Stimulated activated CD8-positive, alpha-beta memory T cell treated with anti-CD3 and anti-CD28 coated beads, Interleukin-2, amount 100 ng/mL, for 1 hour (primary cell): ENCODE measurements at places on chromosomes 3 and 15.

- peak; percentile 42 for DNase-seq
Observed at GRCh38 chr15:40763801-40764628, at the start of gene GCHFR. TSS of gene GCHFR (plus strand) at chr15:40764068. CDS start at chr15:40764181, 113 bp downstream.

DNA sequence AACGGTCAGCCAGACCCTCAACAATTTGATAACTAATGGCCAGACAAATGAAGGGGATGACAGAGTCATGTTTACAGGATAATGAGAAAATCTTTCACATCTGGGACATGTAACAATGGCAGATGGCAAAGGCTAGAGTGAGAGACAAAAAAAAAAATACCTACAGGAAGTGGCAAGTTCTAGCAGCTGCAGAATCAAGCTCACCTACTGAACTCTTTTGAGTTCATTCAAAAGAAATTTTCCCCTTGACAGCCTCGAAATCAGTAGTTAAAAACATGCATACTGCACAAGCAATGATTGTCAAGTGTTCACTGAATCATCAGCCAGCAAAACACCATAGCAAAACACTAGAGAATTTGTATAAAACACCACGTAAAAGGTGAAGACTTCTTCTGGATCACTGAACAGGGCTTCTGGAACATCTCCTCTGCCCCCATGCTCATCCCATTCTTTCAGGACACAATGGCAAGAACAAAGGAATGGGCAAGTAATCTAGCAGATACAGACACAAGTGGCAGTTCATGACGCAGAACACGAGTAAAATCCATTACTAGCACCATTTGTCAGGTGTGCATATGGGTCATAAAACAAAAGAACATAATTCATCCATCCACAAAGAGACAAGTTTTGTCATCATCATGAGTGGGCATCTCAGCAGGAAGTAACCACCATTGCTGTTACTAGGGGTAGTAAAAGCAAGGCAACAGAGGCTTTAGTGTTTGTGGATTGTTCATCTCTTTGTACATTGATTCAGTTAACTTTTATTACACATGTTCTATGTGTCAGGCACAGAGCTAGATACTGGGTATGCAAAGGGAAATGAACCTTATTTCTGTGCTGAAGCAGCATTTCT is 13.8 kb upstream of the KCNMB2 start:
- no peak for DNase-seq

DNA sequence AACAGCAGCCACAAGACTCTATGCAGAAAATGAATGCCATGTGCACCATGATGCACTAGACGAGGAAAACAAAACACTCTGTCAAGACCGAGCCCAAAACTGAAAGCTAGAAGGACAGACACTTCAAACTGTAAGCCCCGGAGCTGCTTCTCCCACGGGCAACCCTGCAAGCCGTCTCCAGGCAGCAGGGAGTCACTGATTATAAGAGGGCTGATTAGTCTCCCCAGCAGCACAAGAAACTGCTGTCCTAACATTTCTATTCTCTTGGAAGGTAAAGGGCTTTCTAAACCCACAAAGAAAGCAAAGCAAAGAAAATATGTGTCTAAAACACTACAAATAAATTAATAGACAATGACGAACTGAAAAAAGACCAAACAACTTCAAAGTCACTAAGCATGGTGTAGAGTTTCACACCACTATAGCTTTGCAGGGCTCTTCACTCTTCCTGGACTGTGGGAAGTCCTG is 15.5 kb downstream of the TBC1D2B start:
- DNase-seq = no peak

- DNase-seq = no peak
Observed at GRCh38 chr15:26073430-26074333, 210.6 kb upstream of the ATP10A start.

DNA sequence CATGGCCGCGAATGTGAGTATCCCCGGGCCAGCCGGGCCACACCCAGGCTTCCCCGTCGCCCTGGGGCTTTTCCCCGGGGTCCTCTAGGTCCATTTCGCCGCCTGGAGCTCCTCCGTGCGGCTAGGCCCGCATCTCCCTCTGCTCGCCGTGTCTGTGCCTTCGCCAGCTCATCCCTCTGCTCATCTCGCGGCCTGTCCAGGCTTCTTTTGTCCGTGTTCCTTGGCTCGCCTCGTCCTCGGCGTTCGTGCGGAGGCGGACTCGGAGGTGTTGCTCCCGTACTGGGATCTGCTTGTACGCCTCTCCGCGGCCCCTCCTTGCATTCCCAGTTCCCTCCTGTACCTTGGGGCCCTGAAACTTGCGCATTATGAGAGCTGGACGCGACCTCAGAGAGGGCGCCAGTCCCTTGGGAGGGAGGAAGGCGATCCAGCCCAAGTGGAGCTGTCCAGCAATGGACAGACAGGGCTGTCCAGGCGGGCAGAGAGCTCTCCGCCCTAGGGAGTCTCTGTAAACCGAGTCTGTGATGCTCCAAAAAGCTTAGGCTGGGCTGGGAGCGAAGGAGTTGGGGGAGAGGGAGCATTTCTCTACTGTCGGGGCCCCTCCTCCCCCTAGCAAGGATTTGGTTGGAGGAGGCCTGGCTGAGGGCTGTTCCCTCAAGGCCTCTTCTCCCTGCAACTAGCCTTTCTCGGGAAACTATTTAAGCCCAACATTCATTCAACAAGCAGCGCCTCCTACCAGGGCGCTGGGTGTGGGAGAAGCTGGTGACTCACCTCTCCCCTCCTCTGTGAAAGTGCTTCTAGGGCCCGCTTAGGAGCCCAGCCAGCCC is 553 bp downstream of the TMEM43 start:
- DNase-seq = no peak

- no peak for DNase-seq
Observed at GRCh38 chr3:188510366-188510765, 356.4 kb downstream of the LPP start.

DNA sequence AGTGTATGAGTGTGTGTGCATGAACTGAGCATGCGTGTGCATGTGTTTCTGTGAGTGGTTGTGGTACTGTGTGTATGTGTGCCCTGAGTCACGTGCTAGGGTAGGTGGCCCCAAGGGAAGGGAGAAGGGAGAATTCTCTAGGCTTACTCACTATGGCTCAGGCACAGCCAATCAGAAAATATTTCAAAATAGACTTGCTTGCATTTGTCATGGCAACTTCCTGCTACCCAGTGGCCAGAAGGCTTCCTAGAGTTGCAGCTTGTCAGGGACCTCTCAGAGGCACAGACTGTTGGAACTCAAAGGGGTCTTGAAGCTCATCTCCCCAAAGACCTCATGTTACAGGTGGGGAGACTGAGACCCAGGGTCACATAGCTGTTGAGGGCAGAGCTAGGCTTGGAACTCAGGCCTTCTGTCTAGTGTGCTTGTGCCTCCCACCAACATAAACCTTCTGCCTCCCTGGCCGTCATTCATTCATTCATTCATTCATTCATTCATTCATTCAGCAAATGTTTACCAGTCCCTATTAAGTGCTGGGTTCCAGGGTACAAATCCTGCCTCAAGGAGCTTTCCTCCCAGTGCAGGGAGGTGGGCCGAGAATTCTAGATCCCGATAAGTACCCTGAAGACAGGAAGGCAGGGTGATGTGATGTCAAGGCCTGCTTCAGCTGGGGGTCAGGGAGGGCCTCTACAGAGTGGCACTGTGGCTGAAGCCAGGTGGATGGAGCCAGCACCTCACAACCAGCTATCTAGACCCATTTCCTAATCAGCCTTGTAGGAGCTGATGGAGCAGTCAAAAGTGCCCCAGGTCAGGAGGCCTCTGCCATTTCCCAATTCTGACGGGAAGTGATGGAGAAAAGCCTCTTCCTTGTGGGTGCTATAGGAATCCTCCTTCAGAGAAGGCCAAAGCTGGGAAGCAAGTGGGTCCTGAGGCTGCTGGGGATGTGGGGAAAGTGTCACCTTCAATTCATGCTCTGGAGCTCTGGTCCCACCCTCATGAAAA is 10.9 kb upstream of the RFT1 start:
- no peak for DNase-seq

DNA sequence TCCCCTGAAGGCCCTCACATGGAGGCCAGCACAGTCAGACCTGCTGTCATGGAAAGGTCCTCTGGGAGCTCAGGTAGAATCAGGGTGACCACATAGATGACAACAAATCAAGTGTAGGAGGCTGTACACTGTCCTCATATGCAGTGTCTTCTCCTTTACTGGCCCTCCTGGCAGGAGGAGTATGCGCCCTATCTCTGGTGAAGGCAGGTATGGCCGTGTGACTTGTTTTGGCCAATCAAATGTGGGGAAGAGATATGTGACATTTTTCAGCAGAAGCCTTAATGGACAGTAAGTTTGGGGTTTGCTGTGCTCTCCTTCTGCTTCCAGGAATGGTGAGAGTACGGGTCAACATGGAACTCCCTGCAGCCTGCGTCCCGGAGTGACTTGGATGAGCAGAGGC is 69.9 kb downstream of the RHCG start:
- no peak for DNase-seq

GRCh38 chr15:90407871-90408317 is 19.9 kb downstream of the IQGAP1 start:
- no peak for DNase-seq

- no peak for DNase-seq
Observed at GRCh38 chr3:122912772-122913538, 114.6 kb downstream of the SEMA5B start.

DNA sequence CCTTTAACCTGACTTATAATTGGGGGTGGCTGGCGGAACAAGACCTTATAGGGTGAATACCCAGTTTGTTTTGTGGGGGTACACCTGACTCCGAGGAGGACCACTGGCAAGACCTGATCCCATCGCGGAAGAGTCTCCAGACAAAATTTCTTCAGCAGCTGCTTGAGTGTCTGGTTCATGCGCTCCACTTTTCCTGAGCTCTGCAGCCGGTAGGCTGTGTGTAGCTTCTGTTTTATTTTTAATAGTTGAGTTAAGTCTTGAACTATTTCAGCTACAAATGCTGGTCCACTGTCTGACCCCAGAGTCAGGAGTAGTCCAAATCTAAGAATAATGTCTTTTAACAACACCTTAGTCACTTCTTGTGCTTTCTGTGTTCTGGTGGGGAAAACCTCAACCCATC is 21.2 kb upstream of the NOX5 start:
- DNase-seq = no peak

- DNase-seq = no peak
Observed at GRCh38 chr3:108474581-108474980, 35.8 kb downstream of the MYH15 start.

DNA sequence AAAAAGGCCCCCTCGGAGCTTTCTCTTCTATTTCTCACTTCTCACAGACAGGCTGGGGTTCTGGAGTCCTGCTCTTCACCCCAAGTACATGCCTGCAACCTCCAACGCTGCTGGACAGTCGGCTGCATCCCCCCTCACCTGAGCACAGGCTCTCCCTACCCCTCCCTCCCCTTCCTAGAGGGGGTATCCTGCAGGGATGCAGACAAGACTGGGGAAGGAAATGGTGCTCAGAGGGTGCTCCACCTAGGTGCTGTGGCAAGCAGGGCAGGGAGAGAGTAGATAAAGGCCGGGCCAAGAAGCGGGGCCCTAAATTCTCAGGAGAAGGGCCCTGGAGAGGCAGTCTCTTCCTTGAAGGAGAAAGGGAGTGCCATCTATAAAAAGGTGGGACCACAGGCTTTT is 7.0 kb upstream of the STRA6 start:
- DNase-seq = no peak

DNA sequence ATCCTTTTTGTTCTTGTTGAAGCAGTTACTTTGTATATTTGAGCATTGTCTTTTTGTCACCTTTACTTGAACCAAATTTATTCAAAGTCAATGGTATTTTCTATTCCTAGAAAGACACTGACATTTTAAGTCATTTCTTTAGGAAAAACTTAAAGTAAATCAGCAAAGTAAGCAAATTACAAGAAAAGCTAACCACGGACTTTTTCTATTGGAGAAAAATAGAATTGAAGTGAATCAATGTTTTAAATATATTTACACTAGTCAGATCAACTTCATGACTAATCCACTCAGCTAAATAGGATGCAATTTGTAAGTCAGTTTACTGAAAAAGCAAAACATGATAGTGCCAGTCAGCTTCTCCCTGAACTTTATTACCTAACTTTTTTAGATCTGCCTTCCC is 733.8 kb upstream of the ALCAM start:
- no peak for DNase-seq

DNA sequence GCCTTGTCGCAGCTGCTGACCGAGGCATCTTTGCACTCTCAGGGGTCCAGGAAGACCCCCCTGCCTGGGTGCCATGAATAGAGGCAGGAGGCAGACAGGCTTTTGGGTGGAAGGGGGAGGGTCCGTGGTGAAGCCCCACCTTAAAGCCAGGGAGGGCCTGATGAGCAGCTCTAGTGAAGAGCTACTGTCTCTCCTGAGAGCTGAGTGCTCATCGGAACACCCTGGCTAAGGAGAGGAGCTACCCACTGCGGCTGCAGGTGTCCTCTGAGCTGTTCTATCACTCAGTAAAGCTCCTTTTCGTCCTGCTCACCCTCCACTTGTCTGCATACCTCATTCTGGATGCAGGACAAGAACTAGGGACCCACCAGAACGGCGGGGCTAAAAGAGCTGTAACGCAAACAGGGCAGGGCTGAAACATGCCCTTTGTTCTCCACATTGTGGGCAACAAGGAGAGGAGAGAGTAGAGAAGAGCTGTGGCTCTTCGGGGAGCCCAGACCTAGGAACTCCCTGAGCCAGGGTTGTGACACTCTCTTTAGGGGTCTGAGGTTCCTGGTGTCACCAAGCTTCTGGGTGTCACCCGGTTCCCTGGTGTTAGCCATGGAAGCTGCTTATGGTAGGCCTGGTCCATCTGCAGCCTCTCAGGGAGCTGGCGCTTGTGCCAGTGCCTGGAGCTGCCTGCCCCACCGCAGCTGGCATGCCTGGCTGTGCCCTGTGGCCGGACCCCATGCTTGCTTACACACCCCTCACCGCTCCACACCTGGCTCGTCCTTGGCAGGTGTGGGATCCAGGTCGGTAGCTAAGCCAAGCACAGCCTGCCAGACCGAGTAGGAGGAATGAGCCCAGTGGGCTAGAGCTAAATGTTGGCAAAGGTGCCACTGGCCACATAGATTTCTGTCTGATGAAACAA is 26.2 kb upstream of the TFG start:
- DNase-seq = no peak

DNA sequence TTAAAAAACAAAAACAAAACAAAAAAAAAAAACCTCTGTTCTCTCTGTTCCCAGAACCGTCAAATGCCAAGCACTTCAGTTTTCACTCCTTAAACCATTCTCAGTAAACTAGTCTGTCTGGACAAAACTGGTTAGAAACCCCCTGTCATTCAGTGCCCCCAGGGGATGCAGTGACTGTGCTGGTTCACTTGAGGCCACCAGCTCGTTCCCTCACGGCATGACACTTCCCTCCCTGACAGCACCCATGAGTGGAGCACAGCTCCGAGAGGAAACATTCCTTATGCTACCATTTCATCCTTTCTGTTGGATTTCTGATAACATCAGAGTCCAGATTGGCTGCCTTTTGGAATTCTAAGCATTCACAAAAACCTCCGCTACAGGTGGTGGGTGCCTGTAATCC is 244.0 kb upstream of the TPM1 start:
- DNase-seq = no peak

DNA sequence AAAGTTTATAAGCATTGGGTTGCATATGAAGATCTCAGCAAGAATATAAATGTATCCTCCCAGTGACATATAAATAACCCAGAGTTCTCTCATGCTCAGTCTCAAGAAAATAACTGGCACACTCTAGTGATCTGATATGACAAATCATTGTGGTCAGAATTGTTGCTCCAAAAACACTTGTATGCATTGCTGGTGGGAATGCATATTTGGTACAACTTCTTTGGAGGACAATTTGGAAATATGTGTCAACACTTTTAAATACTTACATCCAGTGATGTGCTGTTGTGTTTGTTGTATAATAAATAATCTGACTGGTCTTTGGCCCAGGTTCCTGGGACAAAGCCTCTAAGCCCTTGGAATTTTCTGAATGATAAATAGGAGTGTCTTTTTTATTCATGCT is 66.7 kb upstream of the STT3B start:
- DNase-seq = no peak
